Stimulated activated CD4-positive, alpha-beta T cell treated with anti-CD3 and anti-CD28 coated beads, Interleukin-4, amount 100 ng/mL, for 4 hours (primary cell): ENCODE measurements at places on chromosomes 6 and 20.

- DNase-seq, result no peak
Measured at GRCh38 chr20:1644101-1644962, 13.2 kb downstream of the SIRPG start.

DNA sequence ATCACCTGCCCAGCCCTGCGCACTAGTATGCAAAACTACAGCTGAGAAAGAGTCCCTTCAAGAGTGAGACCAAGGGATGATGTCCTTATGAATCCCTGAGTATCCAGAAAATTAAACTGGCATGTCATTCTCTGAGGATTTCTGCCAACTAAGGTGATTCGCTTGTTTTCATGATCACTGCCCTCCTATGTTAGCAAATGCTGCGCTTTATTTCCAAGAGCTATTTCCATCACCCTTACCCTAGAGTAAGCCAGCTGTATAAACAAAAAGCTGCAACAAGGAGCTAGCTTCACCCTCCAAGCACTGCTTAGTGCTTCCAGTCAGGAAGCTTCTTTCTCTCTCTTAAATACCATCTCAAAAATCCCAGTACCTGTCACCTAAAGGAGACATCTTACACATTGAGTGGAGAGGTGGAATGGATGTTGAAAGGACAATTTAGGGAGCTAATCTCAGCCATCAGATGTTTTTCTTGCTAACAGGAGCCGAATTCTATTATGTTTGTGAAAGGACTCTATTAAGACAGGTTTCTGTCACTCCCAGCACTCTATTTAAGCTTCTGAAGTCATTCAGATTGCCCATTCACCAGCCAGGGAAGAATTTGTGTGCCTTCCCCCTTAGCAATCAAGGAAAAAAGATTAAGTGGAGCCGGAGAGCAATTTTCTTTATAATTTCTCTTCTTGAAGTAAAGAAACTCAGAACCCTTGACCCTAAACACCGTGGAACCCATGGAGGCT lies 322.2 kb downstream of the NRN1 start:
- DNase-seq, result no peak

DNA sequence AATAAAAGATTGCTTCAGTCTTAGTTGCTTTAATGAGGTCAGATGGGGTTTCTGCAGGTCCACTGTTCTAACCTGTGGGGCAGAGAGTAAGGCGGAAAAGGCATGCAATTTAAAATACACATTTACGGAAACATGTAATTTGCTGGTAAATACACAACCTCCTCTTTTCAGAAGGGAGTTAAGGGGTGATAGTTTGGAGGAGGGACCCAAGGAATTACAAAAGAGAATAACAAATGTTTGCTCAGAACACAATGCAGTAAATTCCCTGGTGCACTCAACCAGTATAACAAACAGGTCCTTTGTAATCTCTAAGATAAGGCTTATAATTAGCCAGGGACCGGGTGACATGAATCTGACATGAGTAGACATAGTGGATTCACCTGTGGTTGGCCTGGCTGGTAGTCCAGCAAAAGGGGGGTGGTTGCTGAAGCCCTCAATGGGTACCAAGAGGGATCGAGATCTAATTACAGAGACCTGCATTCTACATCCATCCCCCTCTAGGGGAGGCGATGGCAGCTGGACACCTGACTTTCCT lies 295.1 kb downstream of the PHACTR1 start:
- DNase-seq, result no peak

GRCh38 chr6:27133281-27134227 lies 113.9 kb upstream of the PRSS16 start:
- DNase-seq, result peak; percentile 68

DNA sequence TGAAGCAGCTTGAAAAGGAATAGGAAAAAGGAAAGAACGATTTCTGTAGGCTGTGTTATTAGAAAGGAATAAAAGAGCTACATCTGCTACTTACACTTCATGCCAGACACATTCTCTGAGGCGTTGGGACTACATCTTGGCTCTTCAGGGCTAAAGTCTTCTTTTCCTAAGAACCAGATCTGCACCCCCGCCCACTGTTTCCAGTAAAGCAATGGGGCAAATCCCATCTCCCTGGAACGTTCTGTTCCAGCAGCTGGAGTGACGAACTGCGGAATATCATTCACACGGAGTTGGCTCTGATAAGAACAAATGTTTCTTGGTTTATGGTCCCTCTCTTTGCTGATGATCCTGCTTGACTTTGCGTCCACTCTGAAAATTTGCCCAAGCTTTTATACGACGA lies 26.9 kb downstream of the FAM50B start:
- DNase-seq, result no peak

GRCh38 chr20:48283470-48284110 lies 498.3 kb upstream of the SULF2 start:
- DNase-seq, result no peak

- DNase-seq, result no peak
Measured at GRCh38 chr6:166848979-166849748, 107.2 kb downstream of the RNASET2 start.

GRCh38 chr6:20350215-20350614 lies 51.5 kb upstream of the E2F3 start:
- no peak for DNase-seq

GRCh38 chr6:22949967-22950366 lies 380.6 kb downstream of the HDGFL1 start:
- no peak for DNase-seq

GRCh38 chr6:106535012-106535411 lies 94.3 kb downstream of the RTN4IP1 start:
- DNase-seq, result no peak

DNA sequence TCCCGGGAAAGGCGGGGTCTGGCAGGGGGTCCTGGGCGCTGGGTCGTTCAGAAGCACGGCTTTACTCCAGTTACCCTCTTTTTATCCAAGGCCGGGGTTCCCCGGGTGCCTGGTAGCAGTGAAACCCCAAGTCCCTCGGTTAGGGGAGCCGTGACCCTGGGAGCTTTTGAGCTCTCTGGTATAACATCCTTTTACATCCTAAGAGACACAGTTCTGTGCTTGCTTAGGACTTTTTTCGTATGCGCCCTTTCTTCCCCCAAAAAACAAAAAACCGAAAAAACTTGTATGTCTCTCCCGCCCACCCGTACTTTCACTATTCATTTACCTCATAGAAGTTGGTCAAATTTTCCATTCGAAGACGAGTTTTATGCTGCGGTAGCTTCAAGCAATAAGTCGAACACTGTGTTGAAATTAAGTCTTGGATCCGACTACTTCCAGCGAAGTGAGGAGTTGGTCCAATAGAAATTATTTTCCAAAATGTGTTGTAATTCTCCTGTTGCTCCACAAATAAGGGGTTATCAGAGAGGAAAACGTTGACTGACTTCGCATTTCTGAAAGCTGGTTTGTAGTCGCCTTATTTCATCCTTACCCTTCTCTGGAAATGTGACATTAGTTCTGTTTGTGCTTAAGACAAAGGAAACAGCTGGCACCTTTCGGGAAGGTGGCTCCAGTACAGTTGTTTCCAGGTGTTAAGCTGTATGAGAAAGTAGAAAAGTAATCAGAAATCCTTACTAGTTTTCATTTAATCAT lies 816 bp upstream of the MAN1A1 start:
- DNase-seq, result no peak

- no peak for DNase-seq
Measured at GRCh38 chr6:49556429-49556837, 6.0 kb downstream of the C6orf141 start.

DNA sequence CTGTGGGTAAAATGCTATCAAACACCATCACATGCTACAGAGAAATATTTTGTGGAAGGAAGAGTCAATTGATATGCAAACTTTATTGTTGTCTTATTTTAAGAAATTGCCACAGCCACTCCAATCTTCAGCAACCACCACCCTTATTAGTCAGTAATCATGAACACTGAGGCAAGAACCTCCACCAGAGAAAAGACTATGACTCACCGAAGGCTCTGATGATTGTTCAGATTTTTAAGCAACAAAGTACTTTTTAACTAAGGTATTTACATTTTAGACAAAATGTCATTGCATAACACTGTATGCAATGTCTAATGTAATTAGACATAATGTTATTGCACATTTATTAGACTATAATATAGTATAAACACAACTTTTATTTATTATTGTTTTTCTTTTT lies 26.2 kb upstream of the MMP24 start:
- DNase-seq, result no peak

DNA sequence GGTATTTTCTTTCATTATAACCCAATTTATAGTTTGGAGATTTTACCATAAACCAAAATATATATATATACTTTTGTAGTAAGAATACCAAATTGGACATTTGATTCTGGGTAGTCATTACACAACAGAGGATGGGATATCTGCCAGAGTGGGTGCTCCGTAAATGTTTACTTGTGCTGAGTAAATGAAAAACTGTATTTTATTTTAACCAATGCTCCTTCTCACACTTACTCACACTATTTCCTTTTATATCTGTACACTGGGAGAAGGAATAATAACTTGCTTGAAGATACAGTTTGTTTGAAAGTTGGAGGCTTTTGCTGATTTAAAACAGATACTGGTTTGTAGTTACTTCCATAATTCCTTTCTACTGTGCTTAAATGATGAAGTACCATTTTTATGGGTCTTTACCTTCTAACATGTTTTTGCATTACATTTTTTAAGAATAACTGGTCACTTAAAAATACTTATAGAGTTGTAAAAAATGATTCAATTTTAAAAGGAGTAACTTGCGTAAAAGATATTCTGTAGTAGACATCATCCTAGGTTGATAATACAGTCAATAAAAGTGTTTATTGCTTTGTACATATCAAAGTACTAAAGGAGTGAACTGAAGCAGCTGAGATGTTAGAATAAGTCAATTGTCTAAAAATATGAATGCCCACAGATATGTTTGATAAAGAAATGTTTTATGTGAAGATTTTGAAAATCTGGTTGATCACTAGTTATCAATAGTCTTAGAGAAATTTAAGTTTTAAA lies 411.7 kb downstream of the UTRN start:
- DNase-seq, result no peak

DNA sequence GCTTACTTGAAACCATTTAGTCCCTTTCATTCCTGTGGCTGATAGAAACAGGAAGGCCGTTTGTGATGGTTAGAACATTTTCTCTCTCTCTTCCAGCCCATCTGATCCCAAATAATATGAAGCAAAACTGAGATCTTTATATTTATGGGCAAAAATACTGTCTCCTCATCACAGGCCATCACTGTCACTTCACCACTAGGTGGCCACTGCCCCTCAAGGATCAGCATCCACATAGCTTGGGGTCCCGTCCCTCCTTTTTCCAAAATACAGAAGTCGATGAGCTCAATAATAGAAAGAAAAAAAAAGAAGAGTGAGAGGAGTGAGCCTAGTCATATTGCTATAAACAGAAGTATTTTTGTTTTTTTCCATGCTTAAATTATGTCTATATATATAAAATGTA lies 46.4 kb upstream of the LAMP5 start:
- DNase-seq, result no peak

GRCh38 chr6:41584668-41585205 lies 38.6 kb downstream of the FOXP4 start:
- DNase-seq, result no peak

DNA sequence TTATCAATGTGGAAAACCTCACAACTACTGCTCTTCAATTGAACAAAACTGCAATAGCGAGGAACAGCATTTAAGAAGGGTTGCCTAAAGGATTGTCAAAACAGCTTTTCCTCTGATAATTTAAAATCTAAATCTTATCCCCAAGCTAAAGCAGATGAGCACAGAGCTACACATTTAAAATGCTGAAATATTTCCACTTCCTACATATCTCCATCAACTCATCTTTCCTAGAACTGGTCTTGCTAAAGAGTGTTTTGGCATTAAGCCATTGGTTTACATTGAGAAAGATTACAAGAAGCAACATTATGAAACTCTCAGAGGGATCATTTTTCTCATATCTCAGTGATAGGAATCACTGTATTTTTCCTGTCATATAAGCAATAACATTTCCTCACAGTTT lies 3.6 kb downstream of the OR10C1 start:
- no peak for DNase-seq

GRCh38 chr6:50549026-50549425 lies 164.3 kb upstream of the TFAP2D start:
- no peak for DNase-seq

DNA sequence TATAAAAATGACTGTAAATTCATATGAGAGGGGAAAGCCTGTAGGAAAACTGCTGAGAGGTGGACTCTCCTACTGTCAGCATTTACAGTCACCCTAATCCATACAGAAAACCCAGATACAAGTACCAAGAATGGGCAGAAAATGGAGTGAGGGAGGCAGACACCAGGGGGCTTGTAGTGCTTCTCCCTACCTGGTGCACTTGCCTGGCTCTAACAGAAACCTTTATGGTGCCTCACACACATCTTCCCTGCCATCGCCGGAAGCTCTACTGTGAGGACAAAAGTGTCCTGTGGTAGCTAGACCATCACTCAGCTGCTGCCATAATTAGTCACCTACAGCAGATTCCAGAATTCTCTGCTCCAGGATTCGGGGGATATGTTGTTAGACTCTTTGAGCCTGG lies 441.3 kb downstream of the TFAP2B start:
- no peak for DNase-seq
